ENCODE measurements at places on chromosomes 11 and 22. TPM values are rescaled to one million over a fixed set of nuclear protein-coding genes. Genes with fewer than 3 reads are reported as not detected.

Gene ZC3H12C
- total RNA-seq: 5.3 TPM

Gene RASSF7
- 18.8 TPM for total RNA-seq

Gene MUC5AC
- total RNA-seq: not detected

Gene IGSF9B
- not detected for total RNA-seq

Gene MS4A6E
- not detected for total RNA-seq

Gene FJX1
- total RNA-seq: 37.0 TPM

Gene GPHA2
- not detected for total RNA-seq

Gene CHADL
- 1.1 TPM for total RNA-seq

Gene GRM5
- not detected for total RNA-seq

Gene PARVG
- total RNA-seq: not detected
